ENCODE measurements at places on chromosomes 5 and 9. TPM values are rescaled to one million over a fixed set of nuclear protein-coding genes. Genes with fewer than 3 reads are reported as not detected.

LHFPL2 gene
- 21.1 TPM for total RNA-seq

GRXCR2 gene
- not detected for total RNA-seq

TRAF1 gene
- 4.5 TPM for total RNA-seq

GRCh38 chr9:101383361-101383760, 1.4 kb downstream of the BAAT start:
- DNase-seq: no peak

Measured in neural progenitor cell (in vitro differentiated cells).